T-helper 9 cell (primary cell): ENCODE measurements at places on chromosomes 7 and 10.

- DNase-seq, result no peak
Measured at GRCh38 chr10:80730522-80730921, 192.8 kb downstream of the SH2D4B start.

- no peak for DNase-seq
Measured at GRCh38 chr7:78222001-78222751, 423.6 kb downstream of the PHTF2 start.

- peak; percentile 70 for DNase-seq
Measured at GRCh38 chr10:72260239-72260975, 13.3 kb upstream of the DDIT4 start.

DNA sequence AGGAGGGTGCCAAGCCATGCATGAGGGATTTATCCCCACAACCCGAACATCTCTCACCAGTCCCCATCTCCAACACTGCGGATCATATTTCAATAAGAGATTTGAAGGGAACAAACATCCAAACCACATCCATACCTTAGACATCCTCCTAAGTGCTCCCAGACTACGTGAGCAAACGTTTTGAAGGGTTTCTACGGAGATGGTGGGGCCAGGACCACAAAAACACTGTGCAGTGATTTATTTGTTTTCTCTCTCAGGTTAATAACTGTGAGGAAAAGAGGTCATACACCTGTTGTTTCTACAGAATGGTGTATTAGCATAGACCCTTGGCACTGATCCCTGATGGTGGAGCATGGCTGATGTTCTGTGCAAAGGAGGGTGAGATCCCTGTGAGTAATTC lies 277.8 kb downstream of the FRMD4A start:
- DNase-seq, result no peak

DNA sequence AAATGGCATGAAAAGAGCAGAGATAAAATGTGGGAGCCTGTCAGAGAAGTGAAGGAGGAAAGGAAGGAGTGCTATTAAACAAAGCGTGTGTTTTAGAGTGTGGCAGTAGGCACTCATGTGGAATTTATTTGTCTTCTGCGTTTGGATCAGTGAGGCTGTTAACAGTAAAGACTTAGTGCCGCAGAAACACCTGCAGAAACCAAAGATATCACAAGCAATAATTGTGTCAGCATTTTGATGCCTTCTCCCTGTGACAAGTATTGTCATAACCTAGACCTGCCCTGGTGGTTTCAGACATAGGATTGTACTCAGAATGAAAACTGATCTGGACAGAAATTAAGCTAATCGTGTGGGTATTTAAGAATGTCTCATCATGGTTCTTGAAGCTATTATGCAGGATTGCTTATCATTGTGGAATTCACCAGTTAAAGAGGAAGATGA lies 191.0 kb downstream of the CAMK1D start:
- DNase-seq, result no peak

DNA sequence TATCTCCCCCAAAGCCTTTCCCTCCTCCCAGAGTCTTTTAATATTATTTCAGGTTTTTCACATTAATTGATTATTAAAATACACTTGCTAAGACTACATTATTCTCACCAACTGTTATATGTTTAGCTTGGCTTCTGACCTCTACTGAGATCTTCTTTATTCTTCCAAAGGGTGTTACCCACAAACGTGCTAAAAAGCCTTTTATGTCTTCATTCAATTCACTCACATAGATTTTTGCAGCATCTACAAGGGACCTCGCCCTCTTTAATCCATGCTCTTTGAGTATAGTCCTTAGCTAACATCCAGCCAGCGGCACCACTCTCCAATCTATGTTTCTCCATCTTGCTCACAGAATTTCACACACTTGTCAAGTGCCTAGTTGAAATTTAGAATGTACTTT lies 115.9 kb downstream of the HIPK2 start:
- no peak for DNase-seq

DNA sequence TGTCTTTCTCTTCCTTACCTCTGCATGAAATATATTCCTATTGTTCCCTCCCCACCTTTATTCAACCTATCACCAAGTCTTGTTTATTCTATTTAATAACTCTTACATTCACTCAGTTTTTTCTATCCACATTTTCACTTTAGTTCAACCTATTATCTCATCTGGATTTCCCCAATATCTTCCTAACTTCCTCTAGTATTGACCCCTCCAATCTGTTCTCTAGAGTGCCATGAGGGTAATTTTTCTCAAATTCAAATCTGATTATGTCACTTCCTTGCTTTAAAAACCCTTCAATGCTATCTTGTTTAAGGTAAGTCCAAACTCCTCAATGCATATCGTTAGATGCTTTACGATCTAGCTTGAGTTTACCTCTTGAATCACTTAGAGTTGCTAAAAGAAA lies 86.5 kb downstream of the SDHAF3 start:
- DNase-seq, result no peak

DNA sequence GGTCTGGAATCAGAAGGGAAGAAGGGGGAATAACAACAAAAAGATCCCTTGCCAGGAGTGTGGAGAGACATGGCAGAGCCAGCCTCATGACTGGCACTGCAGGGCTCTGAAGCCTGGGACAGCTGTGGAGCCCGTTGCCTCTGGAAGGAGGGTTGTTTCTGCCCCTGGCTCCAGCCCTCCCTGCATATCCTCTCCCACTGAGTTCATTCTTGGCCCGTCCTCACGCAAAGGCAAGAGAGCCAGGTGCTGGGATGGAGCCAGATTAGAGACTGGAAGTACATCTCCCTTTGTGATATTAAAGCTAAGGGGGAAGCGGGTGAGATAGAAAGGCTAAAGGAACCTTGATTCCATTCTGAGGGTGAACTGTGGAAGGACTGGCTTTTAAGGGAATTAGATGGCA lies 141.5 kb upstream of the NPVF start:
- DNase-seq, result no peak

DNA sequence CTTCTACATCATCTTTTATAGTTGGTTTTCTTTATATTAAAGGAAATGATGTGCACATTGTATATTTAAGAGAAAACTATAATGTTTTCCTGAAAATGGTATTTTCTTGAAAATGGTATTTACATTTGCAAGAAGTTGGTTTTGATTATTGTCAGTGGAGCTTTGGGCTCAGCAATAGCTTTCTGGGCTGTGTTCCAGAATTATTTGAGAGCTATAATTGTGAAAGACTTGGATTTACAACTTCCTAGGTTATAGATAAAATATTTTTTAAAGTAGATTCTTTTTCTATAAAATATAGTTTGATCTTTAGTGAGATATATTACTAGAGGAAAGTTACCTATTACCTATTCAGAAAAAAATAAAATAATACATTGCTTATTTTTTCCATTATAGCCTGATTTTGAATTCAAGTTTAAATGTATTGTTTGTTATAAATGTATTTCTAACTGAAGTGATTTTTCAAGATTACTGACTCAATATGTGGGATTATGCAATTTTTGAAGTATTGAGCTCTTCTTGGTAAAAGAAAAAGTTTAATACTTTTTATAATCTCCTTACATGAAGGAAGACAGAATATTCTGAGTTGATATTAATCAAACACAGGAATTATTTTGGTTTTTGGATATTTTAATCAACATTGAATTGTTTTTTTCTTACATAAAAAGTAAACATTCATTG lies 20.2 kb downstream of the GNAI1 start:
- no peak for DNase-seq

GRCh38 chr10:97274828-97275227 lies 17.6 kb downstream of the ARHGAP19 start:
- no peak for DNase-seq

DNA sequence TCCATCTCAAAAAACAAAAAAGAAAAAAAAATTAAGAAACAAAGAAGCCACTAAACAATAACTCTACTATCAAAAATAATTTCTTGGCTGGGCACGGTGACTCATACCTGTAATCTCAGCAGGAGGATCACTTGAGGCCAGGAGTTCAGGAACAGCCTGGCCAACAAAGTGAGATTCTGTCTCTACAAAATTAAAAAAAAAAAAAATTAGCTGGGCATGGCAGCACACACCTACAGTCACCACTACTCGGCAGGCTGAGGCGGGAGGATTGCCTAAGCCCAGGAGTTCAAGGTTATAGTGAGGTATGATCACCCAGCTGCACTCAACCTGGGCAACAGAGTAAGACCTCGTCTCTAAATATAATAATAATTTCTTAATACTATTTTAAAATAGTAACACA lies 69.0 kb downstream of the PARD3 start:
- DNase-seq, result no peak

- DNase-seq, result no peak
Measured at GRCh38 chr7:127928852-127929251, 102.4 kb downstream of the LRRC4 start.

DNA sequence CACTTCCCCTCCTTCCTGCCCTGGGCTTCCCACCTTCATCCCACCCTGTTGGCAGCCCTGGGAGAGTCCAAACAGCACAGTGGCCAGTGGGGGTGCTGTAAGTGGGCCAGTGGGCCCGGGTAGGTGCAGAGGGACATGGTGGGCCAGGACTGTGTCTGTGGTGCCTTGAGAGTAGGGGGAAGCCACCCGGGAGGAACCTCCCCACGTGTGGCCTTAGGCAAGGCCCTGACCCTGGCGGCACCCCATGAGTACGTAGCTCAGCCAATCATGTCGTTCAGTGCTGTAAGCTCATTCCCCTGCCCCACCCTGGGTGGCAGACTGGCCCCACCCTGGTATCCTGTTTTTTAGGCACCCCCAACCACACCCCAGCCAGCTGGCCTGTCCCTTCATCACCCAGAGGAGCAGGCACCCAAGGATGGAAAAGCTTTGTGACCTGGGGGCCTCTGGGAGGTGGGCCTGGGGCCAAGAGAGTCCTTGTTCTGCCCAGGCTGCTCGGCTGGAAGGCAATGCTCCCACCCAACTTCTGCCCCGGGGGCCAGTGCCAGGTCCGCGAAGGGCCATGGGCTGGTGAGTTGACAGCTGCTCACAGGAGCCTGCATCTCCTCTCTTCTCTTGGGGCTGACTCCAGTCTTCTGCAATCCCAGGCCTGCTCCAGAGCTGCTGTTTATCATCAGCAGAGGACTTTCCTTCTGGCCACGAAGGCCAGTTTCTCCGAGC lies 41.6 kb downstream of the TSPAN15 start:
- no peak for DNase-seq

- DNase-seq, result no peak
Measured at GRCh38 chr7:137591421-137591837, 247.9 kb upstream of the PTN start.

GRCh38 chr7:105487579-105488571 lies 34.2 kb downstream of the PUS7 start:
- DNase-seq, result no peak

DNA sequence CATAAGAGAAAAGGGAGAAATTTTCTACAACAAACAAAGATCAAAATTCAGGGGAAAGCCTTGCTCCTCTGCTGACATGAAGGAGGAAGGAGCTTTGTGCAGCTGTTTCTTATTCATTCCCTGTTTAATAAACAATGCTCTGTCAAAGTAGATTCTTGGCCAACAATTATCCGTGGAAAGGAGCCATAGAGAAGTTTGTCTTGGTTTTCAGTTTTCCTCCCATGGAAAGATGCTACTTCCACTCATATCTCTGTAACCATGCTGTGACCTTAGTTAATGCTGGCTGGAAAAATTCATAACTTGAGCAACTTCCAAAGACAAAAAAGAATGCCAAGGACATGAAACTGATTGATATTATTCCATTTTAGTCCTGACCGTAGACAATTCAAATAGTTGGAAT lies 8.1 kb downstream of the DDC start:
- no peak for DNase-seq
